Caudate nucleus (tissue), 63 donors: ENCODE measurements at places on chromosomes 12 and 14.

DNA sequence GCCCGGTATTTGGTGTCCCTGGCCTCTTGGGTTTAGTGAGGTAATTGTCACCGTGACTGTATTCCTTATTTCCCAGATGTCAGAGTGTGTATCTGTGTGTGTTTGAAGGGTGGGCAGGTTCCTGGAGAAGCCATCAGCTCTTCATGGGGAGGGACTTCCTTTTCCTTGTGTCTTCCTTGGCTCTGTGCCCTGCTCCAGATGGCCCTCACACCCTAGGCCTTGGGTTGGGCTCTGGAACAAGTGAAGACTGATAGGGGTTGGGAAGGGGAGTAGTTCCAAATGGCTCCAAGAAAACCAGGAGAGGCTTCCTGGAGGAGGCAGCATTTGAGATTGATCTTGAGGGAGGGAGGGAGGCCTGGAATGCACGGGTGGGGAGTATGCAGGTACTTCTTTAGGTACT, 43.8 kb upstream of the PRIMA1 start:
- no peak for DNase-seq

GRCh38 chr12:76329159-76329558, 19.1 kb downstream of the BBS10 start:
- peak; percentile 12 for DNase-seq

DNA sequence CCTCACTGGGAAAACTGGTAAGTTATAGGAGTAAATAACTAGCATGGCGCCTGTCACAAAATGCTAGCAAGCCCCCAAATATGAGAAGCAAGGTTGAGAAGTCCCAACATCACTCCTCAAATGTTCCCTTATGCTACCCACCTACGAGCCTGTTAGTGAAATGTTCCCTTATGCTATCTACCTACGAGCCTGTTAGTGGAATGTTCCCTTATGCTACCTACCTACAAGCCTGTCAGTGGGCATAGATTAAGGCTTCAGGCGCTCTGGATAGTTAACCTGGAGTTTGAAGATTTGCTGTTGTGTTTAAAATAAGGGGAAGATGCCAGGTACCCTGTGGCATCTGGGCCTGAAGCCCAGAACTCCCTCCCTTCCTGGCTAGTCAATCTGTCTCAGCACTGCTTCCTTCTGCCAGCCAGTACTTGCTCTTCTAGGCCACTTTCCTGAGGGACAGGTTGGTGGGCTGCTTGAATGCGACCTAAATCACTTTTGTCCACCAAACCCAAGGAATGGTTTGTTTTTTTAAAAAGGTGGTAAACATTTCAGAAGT, 67.1 kb upstream of the SINHCAF start:
- no peak for DNase-seq

DNA sequence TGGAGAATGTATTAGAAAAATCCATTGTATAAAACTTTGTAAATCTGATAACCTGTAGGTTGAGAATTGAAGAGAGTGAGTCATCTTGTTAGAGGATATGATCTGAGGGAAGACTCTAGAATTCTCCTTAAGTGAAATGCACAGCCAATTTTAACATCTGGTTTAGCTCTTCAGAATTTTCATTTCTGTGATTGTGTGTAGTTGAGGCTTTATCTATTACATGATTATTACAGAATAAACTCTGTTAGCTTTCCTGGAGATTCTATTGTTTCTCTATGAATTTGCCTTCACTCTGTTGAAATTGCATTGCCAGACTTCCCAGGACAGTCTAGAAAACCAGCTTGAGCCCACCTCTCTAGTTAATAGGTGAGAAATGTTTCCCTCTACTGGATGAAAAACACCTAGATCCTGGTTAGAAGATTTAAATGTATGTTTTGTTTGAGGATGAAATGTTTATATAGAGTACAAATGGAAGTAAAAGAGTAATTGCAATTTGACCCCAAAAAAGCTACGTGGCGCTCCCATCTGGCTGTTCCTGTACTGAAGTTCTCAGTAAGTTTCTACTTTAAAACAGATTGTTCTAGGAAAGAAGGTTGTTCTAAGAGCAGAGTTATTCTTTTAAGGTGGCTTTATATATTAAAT, 2.9 kb downstream of the NUDT4 start:
- no peak for DNase-seq

DNA sequence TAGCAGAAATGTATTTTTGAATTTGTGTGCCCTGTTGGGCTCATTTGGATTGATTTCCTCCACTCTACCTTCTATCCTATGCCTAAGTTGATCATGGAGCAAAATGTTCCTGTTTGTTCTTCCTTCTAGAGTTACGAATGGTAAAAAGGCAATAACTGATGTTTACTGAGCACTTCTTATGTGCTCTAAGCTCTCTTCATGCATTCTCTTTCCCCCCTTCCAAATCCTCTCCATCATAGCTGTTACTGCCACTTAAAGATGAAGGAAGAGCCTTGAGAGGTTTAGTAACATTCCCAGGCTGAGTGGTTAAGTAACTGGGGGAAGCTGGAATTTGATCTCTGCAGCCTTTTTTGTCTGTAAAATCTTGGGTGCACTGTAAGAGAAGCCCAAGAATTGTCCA, 60.1 kb downstream of the CHST11 start:
- no peak for DNase-seq

DNA sequence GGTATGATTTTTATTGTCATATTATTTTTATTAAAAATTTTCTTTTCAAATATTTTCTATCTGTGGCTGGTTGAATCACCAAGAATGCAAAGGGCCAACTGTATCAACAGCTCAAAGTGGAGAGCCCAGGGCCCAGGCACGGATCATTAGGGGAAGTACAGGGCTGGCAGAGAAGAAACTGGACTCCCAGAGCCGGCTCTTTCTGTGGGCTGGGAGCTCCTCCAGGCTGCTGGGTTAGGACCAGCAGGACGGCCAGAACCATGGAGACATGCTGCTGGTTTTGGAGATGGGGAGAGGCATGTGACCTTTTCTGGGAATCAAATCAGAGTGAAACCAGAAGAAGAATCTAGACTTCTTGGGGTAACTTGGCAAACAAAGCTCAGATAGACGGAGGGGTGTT, 220.5 kb downstream of the CACNA1C start:
- DNase-seq, result no peak

DNA sequence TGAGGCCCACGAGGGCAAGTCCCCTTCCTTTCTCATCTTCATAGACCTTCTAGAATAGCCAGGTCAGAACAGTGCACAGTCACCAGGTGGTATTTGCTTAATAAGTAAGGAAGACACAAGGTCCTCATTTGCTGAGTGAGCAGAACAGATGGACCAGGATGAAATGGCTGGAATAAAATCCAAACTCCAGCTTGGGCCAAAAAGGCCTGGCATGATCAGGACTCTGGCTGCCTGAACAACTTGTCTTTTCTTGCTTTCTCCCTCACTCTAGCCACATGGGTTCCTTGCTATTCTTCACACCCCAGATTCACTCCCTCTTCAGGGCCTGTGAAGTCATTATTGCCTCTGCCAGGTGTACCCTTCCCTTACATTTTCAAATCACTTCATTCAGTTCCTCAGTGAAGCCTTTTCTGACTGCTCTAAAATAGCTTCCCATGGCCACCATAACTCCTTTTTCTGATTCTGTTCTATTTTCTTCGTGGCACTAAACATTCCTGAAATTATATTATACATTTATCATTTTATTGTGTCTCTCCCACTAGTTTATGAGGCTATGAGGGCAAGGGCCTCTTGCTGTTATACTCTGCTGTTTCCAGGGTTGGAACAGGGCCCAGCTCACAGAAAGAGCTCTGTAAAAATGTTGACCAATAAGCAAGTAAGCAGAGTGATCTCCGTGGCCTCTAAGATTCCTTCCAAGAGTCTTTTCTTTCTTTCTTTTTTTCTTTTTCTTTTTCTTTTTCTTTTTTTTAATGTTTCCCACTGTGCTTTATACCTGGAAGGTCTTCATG, 150.8 kb downstream of the TTC8 start:
- DNase-seq, result no peak

DNA sequence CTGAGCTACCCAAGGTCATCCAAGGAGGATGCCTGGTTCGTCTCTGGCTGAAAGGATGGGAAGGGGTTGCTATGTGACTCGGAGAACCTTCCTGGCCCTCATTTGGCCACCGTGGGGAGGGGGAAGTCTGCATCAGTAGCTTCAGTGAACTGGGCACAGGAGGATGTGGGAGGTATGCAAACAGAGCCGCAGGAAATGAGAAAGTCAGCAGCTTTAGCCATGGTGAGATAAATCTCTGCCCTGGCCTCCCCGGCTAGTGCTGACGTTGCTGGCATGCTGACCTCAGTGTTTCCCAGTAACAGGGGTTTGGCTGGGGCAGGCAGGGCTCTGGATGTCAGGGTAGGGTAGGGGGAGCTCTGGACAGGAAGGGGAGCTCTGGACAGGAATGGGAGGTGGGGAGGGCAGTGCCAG, 2.3 kb upstream of the CEBPE start:
- DNase-seq, result no peak

- no peak for DNase-seq
Observed at GRCh38 chr12:26953447-26953846, 15.2 kb downstream of the FGFR1OP2 start.

DNA sequence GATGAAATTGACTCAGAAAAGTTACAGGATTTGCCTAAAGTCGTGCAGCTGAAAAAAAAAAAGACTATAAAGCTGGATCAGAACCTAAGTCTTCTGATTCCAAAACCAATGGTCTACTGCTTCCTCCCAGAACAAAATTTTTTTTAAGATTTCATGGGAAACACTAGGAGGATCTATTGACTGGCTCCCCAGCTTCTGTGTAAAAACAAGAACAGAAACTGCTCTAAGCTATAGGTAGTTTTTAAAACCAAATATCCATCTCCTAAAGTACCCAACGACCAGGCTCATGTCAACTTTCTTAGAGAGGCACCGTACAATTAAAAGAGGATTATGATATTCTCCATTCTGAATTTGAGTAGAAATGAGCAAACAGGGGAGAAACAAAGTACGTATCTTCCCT, 9.4 kb downstream of the FMNL3 start:
- no peak for DNase-seq

GRCh38 chr12:123960856-123961255, 11.8 kb downstream of the CCDC92 start:
- DNase-seq, result no peak

DNA sequence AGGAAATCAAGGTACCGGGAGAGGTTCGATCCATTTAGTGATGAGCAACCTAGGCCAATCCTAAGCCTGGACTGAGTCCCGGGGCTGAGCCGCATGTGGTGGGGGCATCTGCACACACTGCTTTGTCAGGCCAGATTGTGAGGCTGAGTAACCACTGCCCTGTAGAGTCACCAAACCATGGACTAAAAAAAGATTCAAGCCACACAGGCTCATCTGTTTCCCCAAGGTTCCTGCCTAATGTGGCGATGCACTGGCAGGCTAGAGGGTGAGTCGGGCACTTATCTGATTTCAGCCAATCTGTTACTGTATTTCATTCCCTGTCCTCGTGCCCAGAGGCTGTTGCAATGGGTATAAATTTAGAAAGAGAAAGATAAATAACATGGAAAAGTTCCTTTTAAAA, 140.8 kb downstream of the TTC7B start:
- no peak for DNase-seq

DNA sequence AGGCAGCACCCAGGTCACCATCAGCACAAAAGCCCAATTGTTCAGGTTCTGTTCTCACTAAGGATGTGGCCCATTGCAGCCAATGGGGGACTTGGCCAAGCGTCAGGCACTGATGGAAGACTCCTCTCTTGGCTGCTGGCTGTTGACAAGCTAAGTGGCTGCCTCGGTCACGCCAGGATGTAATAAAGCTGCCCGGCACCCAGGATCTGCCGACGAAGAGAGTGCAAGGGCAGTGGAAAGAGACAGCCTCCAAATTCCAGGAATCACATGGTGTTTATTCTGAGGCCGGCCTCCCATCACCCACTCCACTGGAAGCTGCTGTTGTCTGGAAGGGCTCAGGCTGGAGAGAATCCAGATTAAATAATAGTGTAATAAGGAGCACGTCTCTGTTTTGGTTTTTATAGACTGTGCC, 451.8 kb upstream of the TBX3 start:
- peak; percentile 20 for DNase-seq

DNA sequence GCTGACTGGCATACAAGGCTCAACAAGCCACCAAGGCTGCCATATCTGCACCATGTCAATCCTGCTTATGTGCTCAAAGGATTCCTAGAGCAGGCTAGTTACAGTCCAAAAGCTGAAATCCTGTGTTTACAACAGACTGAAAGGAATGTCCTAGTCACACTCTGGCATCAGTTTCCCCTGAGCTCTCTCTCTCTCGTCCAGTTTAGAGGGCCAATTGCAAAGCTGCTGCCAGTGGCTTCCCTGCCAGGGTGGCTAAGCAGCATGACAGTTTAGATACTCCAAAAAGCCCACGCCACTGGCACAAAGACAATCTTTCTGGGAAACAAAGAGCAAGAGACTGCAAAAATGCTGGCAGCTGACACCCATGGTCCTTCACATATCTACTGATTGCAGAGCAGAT, 392.1 kb downstream of the RPS29 start:
- DNase-seq, result no peak

DNA sequence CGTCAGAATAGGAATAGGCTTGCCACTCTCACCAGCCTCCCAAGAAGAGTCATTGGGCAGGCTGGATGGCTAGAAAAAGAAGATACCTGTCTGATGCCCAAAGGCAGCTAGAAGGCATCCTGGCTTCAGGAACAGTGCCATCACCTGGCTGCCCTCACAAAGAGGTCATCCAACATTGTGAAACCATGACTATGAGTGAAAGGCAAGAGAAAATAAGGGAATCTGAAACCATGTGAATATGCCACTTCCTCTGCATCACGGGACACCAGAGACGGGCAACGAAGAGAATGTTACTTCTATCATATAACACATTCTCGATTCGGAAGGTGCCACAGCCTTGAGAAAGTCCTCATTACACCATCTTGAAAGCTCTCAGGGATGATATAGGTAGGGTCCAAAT, 182.0 kb downstream of the DAD1 start:
- no peak for DNase-seq

DNA sequence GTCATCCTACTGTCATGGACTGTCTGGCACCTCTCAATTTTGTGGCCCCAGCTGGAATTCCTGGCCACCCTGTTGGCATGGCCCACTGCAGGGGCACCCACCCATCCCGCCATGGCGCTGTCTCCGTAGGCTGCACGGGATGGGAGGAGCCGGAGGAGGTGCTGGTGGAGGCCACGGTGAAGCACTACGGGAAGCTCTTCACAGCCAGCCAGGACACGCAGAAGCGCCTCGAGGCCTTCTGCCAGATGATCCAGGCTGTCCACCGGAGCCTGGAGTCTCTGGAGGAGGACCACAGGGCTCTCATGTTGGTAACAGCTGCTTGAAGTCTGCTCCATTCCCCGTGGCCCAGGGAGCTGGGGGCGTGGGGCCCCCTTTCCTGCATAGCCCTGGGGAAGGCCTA, 3.9 kb downstream of the CCDC197 start:
- DNase-seq, result no peak

- DNase-seq, result no peak
Observed at GRCh38 chr12:84825149-84825548, 87.5 kb downstream of the SLC6A15 start.

DNA sequence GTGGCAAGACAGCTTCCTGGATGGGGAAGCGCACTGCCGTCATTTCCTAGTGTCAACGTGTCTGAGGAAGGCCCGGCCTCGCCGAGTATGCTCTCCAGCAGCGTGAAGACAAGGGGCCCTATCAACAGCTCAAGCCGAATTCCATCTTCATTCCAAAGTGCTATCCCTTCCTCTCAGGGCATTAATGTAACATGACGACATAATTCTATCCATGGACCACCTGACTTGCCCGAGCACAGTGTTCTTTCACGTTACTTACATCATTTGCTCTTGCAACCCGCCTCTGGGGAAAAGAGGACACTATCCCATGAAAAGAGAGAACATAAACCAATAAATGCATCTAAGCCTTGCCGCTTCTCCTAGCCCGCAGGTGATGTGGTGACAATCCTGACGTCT, 22.9 kb downstream of the CCDC92 start:
- DNase-seq, result no peak

- no peak for DNase-seq
Observed at GRCh38 chr14:97806891-97807290, 1009.7 kb downstream of the VRK1 start.
